ENCODE measurements at places on chromosomes 3 and 15.

GRCh38 chr3:186021673-186022362 lies 84.0 kb upstream of the TRA2B start:
- no peak for DNase-seq

DNA sequence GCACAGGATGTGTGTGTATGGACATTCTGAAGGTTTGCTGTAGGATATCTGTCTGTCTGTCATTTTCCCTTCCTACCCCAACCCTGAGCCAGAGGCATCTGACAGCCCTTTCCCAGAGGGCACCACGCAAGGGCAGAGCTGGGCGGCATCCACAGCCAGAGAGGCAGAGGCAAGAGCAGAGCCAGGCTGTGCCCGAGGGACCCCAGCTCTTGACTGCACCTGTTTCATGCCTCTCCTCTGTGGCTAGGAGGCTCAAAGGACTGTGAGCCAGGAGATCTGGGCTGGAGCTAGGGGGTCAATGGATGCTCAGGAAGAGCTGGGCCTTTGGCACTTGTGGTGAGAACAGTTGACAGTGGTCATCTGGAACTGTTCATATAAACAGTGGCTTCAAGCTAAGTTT lies 4.8 kb upstream of the APEH start:
- no peak for DNase-seq

DNA sequence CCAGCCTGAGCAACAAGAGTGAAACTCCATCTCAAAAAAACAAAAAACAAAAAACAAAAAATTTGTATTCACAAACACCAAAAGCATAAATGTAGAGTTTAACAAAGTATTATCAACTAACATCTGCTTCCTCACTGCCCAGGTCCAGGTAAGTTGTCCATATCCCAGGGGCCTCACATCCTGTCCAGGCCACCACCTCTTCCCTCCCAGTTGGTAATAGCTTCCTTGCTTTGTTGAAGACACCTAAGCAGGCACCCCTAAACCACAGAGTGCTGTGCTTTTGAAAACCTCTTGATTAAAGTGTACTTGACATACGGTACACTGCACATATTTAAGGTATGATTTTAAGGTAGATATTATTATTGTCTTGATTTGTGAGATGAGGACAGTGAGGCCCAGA lies 299.8 kb downstream of the SHQ1 start:
- no peak for DNase-seq

DNA sequence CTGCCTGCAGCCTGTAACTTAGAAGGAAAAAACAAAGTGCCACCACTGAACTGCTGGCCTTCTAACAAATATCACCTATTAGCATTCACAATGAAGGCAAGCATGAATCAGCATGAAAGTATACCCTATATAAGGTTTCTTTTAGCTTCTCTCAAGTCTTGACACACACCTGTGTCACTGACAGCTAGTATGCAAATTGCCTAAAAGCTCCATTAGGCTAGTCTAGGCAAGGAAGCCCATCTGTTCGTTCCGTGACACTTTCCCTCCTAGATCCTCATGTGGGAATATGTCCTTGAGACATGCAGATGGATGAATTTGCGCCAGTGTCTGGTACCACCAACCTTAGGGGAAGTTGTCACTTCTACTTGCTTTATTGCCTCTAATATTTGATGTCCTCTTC lies 129.3 kb downstream of the RBMS3 start:
- DNase-seq: no peak

GRCh38 chr3:187920913-187921312 lies 175.6 kb upstream of the BCL6 start:
- DNase-seq: no peak

DNA sequence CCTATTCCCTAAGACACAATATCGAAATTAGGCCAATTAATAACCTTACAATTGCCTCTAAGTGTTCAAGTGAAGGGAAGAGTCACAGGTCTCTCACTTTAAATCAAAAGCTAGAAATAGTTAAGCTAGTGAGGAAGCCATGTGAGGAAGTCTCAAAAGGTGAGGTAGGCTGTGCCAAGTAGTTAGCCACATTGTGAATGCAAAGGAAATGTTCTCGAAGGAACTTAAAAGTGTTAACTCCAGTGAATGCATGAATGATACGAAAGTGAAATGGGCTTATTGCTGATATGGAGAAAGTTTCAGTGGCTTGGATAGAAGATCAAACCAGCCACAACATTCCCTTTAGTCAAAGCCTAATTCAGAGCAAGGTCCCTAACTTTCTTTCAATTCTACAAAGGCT lies 59.1 kb downstream of the KLF13 start:
- DNase-seq: no peak

GRCh38 chr3:185233328-185233727 lies 20.5 kb downstream of the EHHADH start:
- DNase-seq: no peak

GRCh38 chr3:50336452-50337174 lies 4.0 kb downstream of the RASSF1 start:
- no peak for DNase-seq

- peak; percentile 82 for DNase-seq
Observed at GRCh38 chr3:138594150-138594934, at the start of gene CEP70. Gene CEP70, minus strand, starts transcription at chr3:138594260. Its CDS starts 21,333 bp downstream, at chr3:138572927.

- no peak for DNase-seq
Observed at GRCh38 chr15:40065166-40065565, 26.2 kb upstream of the SRP14 start.

DNA sequence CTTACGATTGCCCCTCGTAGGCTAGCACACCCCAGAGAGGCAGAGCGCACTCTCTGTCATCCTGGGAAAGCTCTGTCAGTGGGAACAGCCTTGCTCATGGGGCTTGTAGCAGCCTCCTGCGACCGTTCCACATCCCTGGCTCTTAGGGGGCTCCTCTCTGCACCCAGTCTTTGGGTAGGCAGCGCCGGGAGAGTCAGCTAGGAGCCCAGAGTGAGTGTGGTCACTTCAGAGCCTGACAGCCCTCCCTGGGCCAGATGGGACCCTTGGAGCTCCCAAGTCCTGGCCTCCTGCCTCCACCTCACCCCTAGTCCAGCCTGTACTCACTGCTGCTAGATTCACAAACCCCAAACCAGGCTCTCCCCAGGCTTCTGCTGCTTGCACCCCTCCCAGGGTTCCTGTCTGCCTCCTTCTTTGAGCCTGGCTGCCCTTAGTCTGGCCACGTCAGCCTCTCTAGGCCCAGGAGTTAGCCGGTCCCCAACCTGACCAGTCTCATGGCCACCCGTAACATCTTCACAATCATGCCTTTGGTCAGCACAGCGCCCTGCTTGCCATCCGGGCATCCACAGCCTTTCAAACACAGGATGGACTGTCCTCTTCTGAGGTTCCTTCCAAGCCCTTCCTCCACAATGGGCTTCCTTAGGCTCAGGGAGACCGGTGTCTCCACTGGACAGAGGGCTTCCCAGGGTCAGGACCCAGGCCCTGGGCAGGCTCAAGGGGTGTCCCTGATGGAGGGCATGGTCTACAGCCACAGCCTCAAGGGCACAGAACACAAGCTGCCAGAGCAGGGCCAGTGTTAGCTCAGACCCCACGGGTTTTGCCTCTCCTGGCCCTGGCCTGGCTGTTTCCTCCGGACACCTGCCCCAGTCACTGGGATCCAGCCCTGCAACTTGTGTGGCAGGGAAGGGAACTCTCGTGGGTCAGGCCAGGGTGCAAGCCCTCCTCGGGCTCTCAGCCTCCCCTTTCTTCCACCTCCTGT lies 4.6 kb downstream of the ACSBG1 start:
- DNase-seq: no peak

DNA sequence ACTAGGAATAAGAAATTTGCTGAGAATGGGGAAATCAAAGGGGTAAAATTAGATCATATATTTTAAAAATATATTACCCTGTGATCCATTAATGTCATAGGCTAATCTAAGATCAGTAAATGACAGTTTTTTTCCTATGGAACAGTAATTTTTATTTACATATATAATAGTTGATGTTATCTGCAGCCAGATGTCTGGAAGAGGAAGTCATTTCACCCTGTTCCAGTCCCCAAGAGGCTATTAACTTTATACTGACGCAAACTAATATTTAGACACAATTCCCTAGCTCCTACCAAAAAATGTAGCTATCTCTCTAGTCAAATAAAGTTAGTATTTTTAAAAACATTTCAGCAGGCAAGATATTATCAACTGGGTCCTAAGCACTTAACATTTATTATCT lies 558.0 kb downstream of the MECOM start:
- DNase-seq: no peak

DNA sequence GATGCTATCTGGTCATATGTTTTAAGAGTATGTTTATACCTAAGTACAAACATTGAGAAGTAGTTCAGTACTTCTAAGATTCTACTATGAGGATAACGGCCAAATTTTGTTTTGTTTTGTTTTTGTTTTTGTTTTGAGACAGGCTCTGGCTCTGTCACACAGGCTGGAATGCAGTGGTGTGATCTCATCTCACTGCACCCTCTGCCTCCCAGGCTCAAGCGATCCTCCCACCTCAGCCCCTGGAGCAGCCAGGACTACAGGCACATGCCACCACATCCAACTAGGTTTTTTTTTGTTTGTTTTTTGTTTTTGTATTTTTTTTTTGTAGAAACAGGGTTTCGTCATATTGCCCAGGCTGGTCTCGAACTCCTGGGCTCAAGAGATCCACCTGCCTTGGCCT lies 47.5 kb upstream of the RPS17 start:
- DNase-seq: no peak

DNA sequence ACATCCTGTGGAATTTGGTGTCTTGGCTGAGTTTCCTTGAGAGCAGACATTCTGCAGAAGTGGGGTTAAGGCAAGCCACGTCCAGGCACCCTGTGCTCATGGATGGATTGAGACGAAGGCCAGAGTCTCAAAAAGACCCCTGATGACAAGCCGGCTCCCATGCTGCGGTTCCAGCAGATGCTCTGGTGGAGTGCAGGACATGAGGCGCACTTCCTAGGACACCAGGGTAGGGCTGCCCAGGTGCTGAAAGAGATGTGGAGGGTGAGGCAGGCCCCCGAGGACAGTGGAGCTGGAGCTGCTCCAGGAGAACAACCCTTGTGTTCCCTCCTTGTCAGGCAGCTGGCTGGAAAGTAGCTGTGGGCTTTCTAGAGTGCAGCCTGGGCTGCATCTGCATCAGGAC lies 81.0 kb downstream of the ASB7 start:
- DNase-seq: no peak

Data from stimulated activated CD8-positive, alpha-beta memory T cell treated with anti-CD3 and anti-CD28 coated beads, Interleukin-2, amount 100 ng/mL, for 48 hours (primary cell).